Lower lobe of right lung (tissue), 2 donors: ENCODE measurements at places on chromosomes 3 and 15. TPM values are rescaled to one million over a fixed set of nuclear protein-coding genes. Genes with fewer than 3 reads are reported as not detected.

The TIPIN gene
- total RNA-seq, result 6.9 TPM

The FAM81A gene
- total RNA-seq, result 1.8 TPM

- no peak overlapping the region for H3K27ac ChIP-seq
- no peak overlapping the region for H3K4me3 ChIP-seq
- no peak for DNase-seq
- peaks cover 10% of the 10 kb centered on the region for H3K4me1 ChIP-seq
- peaks cover 27% of the 10 kb centered on the region for H3K27me3 ChIP-seq
Measured at GRCh38 chr15:82681371-82681770, 28.3 kb downstream of the AP3B2 start.

GRCh38 chr3:148718982-148719862, 21.5 kb downstream of the AGTR1 start:
- no peak overlapping the region for H3K4me3 ChIP-seq
- no peaks in the 10 kb centered on the region for H3K27me3 ChIP-seq
- DNase-seq, result no peak
- H3K36me3 ChIP-seq, result no peaks in the 10 kb centered on the region
- no peaks in the 10 kb centered on the region for H3K4me1 ChIP-seq
- H3K27ac ChIP-seq, result no peak overlapping the region

- no peak overlapping the region for H3K27ac ChIP-seq
- H3K4me3 ChIP-seq, result no peak overlapping the region
- DNase-seq, result no peak
- no peaks in the 10 kb centered on the region for H3K36me3 ChIP-seq
Measured at GRCh38 chr3:135621184-135621920, 344.2 kb upstream of the PPP2R3A start.
